OCI-LY7 (cell line): ENCODE measurements at places on chromosomes 5 and 9. TPM values are rescaled to one million over a fixed set of nuclear protein-coding genes. Genes with fewer than 3 reads are reported as not detected.

DNA sequence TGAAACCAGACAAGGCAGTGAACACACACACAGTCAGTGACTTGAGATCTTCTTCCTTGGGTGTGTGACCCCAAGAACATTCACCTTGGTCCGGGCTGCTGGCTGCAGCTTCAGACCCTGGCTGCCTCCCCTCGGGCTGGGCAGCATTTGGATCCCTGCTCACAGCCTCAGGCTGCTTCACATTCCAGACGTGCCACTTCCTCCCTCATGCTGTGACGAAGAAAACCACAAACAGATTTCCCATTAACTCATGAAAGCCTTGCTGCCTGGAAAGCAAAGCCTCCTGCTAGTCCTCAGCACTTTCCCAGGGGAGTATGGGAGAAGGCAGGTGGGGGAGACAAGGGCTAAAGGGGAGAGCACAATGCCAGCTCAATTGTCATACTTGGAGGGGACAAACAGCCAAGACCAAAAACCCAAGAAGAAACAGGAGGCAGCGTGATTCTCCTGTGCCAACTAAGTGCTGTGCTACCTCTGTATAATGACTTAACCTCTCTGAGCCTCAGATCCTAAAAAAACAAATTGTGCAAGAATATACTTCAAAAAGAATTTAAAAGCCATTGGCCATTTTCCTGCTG is 594.6 kb upstream of the BRINP1 start:
- no peak for DNase-seq

DNA sequence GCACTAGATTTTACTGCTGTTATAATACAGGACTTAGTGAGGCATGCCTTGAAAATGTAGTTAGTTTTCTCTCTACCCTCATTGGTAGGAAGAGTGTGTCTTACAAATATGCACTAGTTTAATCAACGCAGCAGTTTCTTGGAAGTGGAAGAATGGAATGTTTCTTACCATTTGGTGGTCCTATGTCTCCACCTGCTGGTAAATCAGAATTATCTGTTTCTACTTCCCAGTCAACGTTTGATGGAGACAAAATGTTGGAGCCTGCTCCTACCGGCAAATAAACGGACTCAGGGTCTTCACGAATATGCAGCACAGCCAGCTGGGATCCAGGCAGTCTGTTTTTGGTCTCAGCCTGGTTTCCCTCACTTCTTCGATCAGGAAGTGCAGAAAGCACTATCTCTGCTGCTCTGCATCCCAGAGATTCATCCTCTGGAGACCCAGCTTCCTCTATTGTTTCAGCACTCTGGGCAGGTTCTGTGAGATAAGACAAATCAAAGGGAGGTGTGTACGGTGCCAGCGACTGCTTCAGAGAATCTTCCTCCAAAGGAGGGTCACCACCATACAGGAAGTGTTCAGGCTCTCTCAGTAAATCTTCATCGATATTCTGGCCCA is 59.5 kb upstream of the PCA3 start:
- peak; percentile 77 for DNase-seq

- DNase-seq, result peak; percentile 73
These were observed 117.2 kb downstream of the INVS start for GRCh38 chr9:100216178-100216787.

DNA sequence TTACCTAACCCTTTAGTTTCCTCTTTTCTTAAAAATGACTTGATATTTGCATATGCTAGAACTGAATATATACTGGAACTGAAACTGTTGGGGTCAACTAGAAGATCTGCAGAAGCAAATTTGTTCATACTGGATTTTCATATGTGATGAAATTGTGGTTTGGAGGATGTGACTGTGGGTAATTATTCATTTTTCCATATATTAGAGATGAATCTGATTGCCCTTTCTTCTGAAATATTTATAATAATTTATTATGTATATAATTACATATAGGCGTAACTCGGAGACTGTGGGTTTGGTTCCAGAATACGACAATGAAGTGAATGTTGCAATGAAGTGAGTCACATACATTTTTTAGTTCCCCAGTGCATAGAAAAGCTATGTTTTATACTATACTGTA is 149.1 kb downstream of the ATP10B start:
- no peak for DNase-seq

DNA sequence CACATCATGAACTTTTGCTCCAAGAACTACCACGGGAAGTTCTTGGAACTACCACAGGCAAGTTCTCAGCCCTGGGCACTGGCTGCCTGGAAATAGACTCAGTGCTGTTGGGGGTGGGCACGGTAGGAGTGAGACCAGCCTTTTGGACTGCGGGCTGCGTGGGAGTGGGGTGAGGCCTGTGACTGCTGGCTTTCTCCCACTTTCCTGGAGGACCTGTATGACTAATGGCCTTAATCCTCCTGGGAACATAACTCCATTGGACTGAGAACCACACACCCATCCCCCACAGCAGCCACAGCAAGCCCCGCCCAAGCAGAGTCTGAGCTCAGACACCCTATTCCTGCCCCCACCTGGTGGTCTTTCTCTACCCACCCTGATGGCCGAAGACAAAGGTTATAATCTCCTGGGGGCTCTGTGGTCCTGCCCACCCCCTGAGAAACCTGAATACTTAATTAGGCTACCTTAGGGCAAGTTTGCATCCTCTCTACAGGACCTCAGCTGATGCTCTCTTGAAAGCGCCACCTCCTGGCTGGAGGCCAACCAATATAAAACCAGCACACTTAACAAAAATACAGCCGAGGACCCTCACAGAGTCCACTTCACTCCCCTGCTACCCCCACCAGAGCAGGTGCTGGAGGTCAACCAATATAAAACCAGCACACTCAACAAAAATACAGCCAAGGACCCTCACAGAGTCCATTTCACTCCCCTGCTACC is 112.6 kb downstream of the CACNA1B start:
- no peak for DNase-seq

- peak; percentile 58 for DNase-seq
These were observed 5.6 kb downstream of the EXD3 start for GRCh38 chr9:137417161-137418021.

DNA sequence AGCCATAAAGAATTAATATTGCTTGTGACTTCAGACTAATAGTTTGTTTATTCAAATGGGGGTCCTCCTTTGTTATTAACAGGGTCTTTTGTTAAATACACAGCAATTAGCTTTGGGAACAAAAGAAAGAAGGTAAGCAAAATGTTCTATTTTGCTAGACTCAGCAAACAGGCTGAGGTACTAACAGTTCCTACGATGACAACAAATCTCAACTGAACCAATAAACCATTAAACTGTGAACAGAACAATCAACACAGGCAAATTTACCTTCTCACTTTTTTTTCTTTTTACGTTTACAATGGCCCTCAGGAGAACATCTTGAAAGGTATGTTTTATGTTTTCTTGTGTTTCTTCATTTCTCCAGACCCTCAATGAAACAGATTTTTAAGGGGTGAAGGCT is 207.2 kb downstream of the NFIB start:
- DNase-seq, result no peak

Gene TEX48
- not detected in 2 replicates for total RNA-seq

Gene OBP2B
- total RNA-seq, result not detected in 2 replicates

Gene RAI14
- total RNA-seq, result 8.0 and 12.3 TPM in 2 replicates
